ENCODE measurements at places on chromosomes 12 and 14.

- no peak for DNase-seq
These were observed 230.4 kb downstream of the TRHDE start for GRCh38 chr12:72502546-72502945.

DNA sequence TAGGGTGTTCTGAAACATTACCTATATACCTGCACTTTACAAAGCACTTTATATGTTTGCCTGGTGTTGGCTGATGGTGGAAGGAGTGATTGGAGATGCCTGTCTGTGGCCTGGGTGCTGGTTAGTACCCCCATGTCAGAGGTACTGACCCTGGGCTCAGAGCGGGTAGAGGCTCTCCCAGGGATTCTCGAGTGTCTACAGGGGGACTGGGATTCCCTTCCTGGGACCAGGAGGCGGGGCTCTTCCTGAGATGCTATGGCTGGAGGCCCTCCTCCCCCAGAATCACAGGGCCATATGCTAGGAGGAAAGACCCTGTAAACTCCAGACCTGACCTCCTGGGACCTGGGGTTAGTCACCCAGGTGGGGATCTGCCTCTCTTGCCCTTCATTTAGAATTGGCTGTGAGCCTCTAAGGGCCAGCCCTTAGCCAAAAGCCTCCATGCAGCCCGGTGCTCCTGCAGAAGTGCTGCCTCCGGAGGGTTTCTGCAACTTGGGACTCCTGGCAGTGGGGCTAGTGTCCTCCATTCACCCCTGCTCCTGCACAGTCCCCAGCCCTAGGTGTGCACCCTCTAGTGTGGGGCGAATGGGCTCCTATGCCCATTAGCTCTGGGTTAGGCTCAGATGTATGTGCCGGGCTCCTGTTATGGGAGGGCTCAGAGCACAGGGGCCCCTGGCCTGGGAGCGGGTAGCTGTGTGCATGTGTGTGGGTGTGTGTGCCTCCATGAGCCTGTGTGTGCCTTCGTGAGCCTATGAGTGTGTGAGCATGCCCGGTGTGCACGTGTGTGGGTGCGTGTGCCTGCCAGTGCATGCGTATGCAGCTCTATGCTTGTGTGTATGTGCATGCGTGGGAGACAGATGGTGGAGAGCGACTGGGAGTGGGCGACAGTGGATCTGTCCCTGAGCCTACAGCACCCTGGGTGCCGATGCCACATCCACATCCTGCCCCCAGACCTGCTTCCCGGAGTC lies 36.6 kb downstream of the RTL1 start:
- DNase-seq = no peak

DNA sequence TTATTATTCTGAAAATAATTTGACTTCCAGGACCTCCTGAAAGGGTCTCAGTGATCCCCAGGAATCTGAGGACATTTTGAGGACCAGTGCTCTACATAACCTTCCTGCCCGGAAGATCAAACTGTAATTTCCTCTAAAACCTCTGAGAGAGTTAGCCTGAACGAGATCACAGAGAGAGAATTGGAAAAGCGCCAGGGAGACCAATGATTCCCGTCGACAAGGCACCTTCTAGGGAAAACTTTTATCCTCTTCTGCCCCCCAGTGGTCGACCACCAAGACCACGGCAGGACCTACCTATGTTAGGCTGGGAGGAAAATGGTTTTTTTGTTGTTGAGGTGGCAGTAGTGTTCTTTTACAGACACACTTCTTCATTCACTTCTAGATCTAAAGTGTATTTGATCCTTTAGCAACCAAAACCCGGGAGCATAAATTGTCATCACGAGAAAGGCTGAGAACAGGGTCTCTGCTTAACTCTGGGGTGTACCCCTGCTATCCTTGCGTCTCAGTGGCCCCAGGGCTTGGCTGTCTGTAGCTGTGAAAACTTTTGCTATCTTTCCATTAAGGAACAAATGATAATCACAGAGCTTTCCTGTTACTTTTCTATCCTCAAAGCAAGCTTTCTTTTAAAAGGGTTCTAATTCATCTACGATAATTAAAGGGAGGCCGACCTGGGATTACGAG lies 62.9 kb upstream of the NID2 start:
- DNase-seq = peak; percentile 75

GRCh38 chr14:73014105-73014504 lies 12.8 kb downstream of the ZFYVE1 start:
- DNase-seq = peak; percentile 98

DNA sequence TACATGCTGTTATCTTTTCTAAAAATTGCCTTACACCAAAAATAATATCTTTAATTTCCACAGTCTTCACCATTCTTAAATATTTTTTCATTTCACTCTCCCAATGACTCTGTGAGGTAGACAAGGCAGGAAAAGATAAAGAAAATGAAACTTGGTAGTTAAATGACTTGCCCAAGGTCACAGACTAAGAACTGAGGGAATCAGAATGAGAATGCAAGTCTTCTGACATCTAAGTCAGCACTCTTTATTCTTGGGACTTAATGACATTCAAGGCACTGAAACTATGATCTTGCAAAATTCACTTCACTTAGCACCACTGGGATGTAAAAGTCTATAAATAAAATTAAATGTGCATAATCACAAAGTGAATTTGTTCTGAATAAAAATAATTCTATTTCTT lies 104.5 kb downstream of the SLC2A13 start:
- no peak for DNase-seq

DNA sequence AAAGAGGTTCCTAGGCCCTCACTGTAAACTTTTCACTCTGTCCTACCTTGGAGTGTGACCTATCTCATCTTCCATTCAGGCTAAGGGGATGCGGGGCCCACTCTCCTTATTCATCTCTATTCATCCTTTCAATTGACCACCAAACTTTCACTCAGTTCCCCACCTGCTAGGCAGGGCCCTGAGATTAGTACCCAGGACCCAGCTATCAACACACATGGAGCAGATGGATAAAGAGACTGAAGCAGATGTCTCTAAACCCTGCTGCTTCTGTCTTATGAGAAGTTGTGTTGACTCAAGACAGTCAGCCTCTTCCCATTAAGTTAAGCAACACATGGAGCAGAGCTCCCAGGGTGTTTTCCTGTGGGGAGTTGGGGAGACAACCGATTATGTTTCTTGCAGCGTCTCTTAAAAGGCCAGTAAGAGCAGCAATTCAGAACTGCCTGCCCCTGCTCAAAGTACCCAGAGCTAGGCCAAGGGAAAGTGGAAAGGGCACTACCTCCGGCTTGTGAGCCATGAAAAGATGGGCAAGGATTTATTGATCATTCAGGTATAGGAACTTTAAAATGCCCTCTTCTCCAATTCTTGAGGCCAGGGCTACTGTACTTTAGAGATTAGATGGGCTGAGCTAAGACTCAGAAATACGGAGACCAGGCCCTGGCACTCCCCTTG lies 10.7 kb downstream of the KRT76 start:
- no peak for DNase-seq

GRCh38 chr14:32980902-32981501 lies 42.3 kb downstream of the NPAS3 start:
- DNase-seq = no peak

DNA sequence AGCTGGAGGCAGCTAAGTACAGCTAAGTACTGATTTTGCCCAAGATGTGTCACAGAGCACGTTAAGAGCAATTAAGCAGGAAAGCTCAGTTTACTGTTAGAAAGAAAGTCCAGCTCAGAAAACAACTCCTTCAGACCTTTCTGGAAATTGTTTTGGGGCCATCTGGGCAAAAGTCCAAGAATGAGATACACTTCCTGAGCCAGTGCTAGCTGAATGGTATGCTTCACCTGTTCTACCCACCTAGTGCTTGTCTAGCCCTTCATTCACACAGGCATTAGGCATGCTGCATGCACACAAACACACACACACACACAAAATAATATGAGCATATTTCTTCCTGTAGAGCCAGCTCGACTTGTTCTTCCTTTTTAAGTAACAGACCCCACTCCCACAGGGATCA lies 6.6 kb upstream of the IKZF4 start:
- no peak for DNase-seq

Data from foreskin melanocyte (primary cell).